ENCODE measurements at places on chromosomes 11 and 22.

GRCh38 chr11:101133190-101133589 lies 3.6 kb upstream of the PGR start:
- DNase-seq = no peak

DNA sequence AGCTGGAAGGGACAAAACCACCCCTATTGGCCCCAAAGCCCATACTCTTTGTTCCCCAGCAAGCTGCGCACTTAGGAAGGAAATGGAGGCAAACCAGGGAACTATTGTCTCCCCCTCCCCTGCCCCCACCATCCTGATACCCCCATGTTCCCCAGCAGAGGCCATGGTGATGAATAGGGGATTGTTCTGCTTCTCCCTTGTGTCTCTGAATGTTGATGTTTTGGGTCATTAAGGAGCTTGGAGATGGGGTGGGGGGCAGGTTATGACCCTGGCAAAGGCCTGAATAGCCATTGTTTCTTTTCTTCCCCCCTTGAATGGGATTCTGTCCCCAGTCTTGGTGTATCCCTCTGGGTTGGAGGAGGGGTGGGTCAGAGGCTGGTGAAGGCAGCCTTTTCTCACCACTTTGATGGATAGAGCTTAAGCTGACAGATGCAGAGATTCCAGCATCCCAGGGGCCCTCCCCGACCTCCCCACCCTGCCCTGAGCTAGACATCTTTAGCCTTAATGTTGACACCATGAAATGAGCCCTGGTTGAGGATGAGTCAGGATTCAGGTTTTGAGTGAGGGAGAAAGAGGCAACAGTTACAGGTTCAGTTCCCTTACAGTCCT lies 8.3 kb downstream of the DTX4 start:
- no peak for DNase-seq

DNA sequence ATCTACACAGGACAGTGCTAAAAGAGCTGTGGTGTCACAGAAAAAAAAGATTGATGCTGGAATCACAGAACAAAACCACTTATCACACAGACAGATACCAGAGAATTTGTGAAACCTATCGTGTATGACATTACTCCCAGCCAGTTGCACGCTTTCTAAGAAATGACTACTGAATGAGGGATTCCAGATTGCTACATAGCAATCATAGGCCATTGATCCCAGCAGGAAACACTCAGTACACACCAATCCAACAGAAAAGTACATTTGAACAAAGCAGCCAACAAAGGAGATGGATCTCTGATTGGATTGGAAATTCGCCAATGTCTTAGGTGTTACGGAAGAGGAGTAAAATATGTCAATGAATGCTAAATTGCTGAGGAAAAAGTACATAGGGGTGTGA lies 4.8 kb upstream of the OR8H1 start:
- no peak for DNase-seq

DNA sequence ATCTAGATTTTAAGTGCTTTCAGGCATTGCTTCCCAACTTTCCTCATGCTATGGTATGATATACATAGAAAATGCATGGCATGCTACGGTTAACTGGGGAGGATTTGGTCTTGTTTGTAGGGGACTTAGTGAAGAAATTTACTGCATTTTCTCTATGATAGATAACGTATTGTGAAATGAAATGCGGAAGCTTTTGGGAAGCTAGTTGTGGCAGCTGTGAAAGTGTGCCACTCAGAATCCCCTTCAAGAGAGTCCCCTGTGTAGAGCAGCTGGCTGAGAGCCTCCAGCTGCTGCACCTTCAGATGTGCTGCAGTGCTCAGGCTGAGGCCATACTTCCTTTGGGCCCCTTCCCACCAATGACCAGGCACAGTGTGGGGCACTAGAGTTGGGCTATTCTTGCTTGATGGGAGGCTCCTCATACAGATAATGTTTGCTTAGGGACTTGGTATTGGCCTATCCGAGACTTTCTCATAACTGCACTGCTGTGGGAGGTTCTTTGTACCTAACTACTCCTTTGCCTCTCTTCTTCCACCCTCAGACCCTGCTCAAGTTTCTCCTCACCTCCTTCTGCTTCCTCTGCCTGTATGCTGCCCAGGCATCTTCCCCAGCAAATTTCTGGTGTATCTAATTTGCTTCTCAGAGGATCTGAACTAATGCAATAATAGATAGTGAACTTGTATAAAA lies 67.3 kb downstream of the HIPK3 start:
- DNase-seq = no peak

- no peak for DNase-seq
Measured at GRCh38 chr11:119672597-119672996, 56.4 kb downstream of the NECTIN1 start.

- DNase-seq = no peak
Measured at GRCh38 chr11:45593992-45594391, 71.4 kb downstream of the CHST1 start.

DNA sequence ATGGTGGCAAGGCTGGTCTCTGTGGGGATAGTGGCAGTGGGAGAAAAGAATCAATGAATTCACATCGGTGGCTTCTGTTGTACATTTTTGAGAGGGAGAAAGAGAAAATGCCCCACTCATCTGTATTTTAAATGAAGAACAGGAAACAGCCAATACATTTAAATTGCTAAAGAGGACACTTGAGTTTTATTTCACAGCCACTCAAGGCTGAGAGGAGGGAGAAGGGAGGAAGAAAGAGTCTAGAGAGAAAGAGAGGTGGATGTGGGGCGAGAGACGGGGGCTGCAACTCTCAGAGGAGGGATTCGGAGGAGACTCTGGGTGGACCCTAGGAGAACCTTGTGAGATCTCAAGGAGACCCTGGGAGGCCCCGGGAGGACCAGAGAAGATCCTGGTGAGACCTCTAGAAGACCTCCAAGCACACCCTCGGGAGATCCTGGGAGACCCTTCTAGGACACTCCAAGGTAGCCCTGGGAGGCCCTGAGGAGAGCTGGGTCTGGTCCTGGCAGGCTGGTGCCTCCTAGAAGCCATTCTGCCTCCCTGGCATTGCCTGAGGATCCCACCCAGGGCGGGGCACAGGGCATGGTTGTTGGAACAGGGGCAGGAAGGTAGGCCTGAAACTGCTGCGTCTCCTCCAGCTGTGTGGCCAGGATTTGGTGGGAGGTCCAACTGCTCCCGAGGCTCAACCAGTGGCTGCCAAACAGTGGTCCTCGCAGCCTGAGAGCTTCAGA lies 91.0 kb upstream of the SHISAL1 start:
- DNase-seq = no peak

GRCh38 chr11:60933416-60934123 lies 9.3 kb downstream of the TMEM132A start:
- DNase-seq = no peak

DNA sequence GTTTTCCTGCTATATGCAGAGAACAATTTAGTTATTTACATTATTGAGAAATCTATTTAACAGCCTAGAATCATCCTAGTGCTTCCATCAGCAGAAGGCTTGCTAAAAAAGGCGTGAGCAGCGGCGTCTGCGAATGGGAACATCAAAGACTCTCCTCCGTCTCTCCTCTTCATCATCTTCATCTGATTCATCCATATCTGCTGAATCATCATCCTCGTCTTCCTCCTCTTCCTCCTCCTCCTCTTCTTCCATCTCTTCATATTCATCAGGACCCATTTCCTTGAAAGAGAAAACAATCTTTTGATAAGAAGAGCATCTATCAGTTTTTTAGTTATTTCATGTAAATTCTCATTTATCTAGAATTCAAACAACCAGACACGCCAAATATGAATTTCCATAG lies 5.6 kb upstream of the CD59 start:
- DNase-seq = no peak

GRCh38 chr11:123184531-123184930 lies 10.5 kb downstream of the CLMP start:
- no peak for DNase-seq

DNA sequence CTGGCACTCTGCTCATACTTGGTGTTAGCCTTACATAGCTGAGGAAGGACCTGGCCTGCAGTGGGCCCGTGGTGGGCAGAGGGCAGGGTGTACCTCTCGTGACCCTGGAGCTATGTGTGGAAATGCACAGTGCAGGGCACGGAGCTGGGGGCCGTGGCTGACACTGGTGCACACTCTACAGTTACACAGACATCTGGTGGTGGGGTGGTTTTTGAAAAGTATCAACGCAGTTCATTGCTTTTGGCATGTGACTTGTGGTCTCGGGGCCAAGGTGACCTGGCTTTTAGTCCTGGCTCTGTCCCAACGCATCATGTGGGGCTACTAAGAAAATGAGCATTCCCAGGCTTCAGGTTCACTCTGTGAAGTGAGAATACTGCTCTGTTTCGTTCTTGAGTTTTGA lies 553.6 kb downstream of the NTM start:
- DNase-seq = no peak

DNA sequence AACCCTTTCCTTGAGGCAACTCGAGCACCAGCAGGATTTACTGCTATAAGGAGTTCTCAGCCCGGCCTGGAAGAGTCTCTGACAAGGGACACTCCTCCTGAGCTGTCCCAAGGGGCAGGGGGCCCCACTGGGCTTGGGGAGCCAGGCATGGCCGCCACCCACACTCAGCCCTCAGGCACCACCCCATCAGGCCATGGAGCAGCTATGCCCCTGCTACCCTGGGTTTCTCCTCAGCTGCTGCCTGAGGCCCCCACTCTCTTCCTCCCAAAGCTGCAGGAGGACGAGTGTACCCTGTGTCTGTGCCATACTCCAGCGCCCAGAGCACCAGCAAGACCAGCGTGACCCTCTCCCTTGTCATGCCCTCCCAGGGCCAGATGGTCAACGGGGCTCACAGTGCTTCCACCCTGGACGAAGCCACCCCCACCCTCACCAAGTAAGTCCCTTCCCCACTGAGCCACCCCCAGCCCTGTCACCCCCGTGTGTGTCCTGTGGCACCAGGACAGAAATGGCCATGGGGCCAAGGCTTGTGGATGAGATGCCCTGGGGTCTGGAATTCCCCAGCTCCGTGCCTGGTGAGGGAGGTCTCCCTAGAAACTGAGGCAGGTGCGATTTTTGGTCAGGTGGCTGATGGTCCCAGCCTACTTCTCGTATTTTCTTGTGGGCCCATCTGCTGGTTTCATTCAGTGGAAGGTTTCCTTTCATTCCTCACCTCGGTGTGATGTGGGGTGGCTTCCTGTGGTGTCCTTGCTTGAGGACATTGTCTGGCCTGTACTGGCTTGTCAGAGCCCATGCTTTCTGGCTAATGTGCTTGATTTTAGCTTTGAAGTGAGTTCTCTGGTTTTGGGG lies 28.4 kb downstream of the TAB1 start:
- DNase-seq = no peak

DNA sequence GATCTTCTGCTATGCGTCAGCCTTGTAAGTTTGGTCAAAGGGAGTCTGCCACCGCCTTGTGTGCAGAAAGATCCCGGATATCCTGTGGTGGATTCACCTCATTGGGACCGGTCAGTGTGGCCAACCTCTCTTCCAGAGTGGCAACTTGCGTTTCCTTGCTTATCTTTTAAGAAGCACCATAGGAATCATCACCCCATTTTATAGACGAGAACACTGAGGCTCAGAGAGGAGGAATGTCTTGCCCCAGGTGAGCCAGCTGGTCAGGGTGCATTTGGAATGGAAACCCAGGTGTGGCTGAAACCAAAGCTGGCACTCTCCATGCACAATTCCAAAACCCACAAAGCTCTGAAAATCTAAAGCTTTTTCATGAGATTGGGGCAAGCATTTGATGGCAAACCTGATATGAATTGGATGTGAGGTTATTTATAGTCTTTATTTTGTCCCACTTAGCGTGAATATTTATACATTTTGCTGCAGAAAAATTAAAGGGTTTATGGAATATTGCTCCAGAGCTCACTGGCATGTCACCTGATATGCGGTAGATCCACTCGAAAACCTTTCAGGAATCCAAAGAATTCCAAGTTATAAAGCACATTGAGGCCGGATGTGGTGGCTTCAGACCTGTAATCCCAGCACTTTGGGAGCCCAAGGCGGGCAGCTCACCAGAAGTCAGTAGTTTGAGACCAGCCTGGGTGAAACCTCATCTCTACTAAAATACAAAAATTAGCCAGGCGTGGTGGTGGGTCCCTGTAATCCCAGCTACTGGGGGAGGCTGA lies 12.1 kb upstream of the EIF3D start:
- DNase-seq = no peak

- no peak for DNase-seq
Measured at GRCh38 chr22:33841281-33842005, 78.8 kb downstream of the LARGE1 start.

- DNase-seq = no peak
Measured at GRCh38 chr11:85946221-85946620, 91.0 kb downstream of the CCDC83 start.

- DNase-seq = no peak
Measured at GRCh38 chr11:69689484-69690319, 14.1 kb downstream of the FGF19 start.

- DNase-seq = no peak
Measured at GRCh38 chr22:36839356-36840073, 21.3 kb upstream of the NCF4 start.

DNA sequence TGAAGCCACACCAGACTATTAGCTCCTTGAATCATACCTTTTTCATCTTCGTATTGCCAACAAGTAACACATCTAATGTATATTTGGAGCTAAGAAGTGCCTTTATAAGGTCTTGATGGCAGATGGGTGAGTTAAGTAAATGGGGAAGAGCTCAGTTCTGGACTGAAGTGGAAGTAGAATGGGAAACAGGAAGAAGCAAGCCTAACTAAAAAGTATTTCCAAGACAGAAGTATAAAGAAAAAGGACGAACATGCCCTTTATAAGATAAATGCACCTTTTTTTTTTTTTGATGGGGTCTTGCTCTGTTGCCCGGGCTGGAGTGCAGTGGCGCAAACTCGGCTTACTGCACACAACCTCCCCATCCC lies 14.5 kb downstream of the CRTAM start:
- DNase-seq = no peak

GRCh38 chr11:31712851-31713250 lies 98.3 kb downstream of the PAX6 start:
- no peak for DNase-seq

GRCh38 chr11:82845356-82846353 lies 54.6 kb downstream of the PRCP start:
- DNase-seq = no peak

DNA sequence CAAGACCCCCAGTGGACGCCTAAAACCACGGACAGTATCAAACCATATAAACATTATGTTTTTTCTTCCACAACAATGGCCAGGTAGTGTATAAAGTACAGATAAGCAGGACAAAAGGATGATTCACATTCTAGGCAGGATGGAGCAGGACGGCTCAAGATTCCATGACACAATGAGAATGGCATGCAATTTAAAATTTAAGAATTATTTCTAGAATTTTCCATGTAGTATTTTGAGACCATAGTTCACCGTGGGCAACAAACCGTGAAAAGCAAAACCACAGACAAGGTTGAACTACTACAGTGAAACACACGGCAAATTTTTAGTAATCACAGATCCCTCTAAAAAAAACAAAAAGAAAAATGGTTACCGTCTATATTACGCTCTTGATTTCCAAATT lies 7.5 kb downstream of the NARS2 start:
- DNase-seq = no peak
